ENCODE measurements at places on chromosomes 12 and 14.
A peak's percentile ranks its signal among the peaks of the same experiment; 100 is the strongest.

DNA sequence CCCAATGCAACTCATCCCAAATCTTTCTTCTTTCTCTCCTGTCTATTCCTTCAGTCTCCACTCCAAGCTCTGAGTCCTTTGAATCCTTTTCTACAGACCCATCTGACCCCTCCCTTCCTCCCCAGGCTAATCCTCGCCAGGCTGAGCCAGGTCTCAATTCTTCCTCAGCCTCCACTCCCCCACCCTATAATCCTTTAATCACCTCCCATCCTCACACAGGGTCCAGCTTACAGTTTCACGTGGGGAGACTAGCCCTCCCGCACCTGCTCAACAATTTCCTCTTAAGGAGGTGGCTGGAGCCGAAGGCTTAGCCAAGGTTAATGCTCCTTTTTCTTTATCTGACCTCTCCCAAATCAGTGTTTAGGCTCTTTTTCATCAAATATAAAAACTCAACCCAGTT lies 63.8 kb downstream of the MOK start:
- DNase-seq = no peak

- no peak for DNase-seq
Measured at GRCh38 chr12:95205016-95205624, 12.1 kb downstream of the FGD6 start.

DNA sequence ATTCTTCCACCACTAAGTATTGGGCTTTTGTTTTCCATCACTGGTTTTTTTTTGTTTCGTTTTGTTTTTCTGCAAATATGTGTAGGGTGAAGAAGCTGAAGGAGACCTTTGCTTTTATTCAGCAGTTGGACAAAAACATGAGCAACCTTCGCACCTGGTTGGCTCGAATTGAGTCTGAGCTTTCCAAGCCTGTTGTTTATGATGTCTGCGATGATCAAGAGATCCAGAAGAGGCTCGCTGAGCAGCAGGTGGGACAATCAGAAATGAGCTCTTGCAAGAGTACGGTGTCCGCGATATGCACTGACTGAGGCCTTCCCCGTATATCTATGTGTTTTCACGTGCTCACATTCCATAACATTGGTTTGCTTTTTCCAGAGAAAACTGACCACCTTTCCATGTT lies 91.5 kb downstream of the ESR2 start:
- no peak for DNase-seq

DNA sequence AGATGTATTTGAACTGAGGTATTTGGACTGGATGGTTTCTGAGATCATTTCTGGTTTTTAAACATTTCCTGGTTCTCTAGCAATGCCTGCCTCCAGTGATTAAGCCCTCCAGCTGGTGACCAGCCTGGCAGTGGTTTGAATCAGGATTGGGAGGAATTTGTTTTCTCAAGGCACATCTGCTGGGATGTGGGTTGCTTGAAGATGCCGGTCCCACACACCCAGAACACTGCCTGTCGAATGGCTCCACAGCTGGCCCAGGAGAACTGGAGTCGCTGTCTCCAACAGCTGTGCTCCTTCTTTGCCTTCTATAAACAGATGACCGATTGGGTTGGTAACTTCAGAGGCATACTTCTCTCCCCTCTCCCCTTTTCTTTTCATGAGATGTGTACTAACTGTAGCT lies 258.0 kb upstream of the DDHD1 start:
- peak; percentile 66 for DNase-seq

DNA sequence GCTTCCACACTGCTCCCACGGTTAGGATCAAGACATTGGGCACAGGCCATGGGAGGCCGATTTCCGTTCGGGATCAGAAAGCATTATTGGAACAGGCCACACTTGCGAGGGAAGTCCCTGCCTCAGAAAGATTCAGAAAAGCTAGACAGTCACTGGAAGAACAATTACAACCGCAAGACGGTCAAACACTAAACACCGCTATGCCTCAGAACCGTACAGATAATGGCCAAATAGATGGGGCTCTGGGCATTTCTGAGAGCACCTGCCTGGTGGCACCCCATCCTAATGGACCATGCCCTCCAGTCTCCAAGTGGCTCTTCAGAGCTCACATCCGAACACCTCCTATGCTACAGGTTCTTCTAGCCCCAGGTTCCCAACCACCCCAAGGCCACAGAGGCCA lies 42.0 kb downstream of the SSH1 start:
- DNase-seq = no peak

DNA sequence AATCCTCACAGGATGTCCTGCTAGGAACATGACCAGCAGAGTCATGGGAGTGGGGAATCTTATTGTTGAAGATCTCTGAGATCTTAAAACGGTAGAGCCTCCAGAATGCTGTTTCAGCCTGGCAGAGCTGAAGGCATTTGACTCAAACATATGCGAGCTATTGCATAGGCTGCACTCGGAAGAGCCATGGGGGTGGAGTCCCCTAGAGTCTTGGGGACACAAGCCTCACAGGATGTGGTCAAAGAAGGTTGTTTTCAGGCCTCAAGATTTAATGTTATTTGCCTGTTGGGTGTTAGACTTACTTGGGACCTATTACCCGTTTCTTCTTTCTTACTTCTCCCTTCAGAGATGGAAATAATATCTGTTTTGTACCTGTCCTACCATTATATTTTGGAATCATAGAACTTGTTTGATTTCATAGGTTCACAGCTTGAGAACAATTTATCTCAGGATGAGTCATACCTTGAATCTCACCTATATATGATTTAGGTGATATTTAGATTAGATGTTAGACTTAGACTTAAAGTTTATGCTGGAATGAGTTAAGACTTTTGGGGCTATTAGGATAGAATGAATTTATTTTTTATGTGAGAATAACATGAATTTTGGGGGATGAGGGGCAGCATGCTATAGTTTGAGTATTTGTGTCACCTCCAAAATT lies 172.2 kb upstream of the ATP2B1 start:
- no peak for DNase-seq

DNA sequence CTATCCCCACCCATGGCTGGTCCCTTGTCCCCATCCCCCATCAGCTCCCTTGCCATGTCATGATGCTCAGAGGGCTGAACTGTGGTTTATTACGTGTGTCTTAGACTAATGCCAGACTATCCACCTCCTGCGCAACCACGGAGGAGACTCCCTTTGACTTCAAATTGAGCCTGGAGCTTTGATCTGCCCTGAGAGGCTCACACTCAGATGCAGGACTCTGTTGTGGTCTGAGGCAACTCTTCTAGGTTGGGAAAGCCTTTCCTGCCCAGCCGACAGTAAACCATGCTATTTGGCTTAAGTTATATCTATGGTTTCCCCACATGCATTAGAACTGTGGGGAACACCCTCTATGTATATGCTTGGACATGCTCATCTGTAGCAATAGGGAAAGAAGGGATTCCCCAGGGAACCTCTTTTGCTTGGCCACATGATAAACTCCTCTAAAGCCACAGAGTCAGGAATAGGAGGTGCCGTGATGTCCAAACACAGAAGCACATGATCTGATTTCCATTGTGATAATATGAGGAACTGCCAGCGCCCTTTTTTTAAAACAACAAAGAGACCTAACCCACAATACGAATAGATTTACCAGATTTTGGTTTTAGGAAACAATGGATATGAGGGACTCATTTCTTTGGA lies 11.1 kb upstream of the LGALS3 start:
- DNase-seq = peak; percentile 38

GRCh38 chr14:56243110-56243509 lies 124.9 kb downstream of the PELI2 start:
- DNase-seq = no peak

GRCh38 chr12:64609536-64610078 lies 688 bp upstream of the RASSF3 start:
- no peak for DNase-seq

GRCh38 chr14:92770484-92770883 lies 22.1 kb upstream of the LGMN start:
- DNase-seq = no peak

GRCh38 chr12:52125476-52125900 lies 46.0 kb downstream of the SMIM41 start:
- no peak for DNase-seq

GRCh38 chr14:101505236-101505970 lies 55.9 kb upstream of the DIO3 start:
- DNase-seq = no peak
